ENCODE measurements at places on chromosomes 2 and 18. TPM values are rescaled to one million over a fixed set of nuclear protein-coding genes. Genes with fewer than 3 reads are reported as not detected.

SUCLG1 gene
- total RNA-seq: 184 TPM

DNA sequence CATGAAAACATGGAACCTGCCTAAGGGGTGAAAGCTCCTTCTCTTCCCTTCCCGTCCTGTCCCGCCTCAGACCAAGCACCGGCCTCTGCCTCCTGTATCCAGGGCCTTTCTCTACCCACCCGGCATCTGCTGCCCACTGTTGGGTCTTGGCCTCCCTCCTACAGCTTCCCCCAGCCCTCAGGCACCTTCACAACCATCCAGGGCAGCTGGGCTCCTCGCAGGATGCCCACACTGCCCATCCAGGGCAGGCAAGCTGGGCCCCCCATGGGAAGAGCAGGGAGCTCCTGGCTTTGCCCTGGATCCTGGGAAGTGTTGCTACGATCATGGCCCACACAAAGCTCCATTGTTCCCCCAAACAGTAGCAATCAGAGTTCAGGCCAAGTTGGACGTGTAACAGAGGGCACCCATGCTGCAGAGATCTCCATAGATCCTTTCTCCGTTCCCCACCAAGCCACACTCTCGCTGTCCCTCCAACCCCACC lies 206.6 kb downstream of the NDUFA10 start:
- DNase-seq: peak; percentile 31

DNA sequence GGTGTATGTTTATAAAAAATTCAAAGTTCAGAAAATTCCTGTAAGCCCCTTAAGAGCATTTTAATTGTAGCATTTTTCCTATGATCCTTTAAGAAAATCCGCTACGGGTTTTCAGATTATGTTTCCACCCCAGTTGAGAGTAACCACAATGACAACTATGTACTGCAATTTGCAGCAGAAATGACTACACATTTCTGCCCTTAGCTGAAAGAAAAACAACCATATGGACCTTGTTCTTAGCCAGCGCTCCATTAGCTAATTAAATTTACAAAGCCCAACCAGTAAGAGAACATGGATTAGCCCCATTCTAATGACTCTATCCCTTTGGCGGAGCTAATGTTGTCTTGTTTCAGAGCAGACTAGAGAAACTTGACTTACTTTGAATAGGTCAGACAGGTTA lies 247.6 kb downstream of the SLC8A1 start:
- no peak for DNase-seq

SCN2A gene
- total RNA-seq: not detected

DNA sequence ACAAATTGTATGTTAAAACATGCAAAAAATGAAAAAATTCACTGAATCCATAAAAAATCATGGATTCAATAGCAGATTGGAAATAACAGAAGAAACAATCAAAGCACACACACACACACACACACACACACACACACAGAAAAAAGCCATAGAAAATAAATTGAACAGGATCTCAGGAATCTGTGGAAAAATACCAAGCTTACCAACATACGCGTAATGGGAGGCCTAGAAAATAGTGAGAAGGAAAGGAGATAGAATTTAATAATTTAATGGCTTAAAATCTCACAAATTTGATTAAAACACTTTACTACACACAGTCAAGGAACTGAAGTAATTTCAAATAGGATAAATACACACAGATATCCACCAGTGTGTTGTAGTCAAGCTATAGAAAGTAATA lies 1671.5 kb upstream of the PIK3C3 start:
- no peak for DNase-seq

DNA sequence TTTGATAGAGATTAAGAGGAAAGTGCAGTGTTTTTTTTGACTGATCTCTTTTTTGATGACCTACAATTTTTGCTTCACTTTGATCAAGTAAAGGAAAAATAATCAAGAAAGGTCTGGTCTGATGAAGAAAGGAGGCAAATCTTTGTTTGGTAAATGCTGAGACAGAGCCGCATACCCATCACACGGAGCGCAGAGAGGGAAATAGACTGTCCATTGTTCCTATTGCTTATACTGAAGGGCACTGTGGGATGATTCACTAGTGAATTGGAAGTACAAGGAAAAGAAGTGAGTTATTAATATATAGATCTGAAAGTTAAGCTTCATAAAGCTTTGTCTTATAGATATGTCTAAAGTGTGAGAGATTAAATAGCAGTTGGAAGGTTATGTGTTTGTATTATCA lies 455.1 kb downstream of the PLCL1 start:
- DNase-seq: peak; percentile 22

GRCh38 chr2:241592126-241592845 lies 33.7 kb downstream of the BOK start:
- no peak for DNase-seq

GRCh38 chr2:45315861-45316260 lies 295.2 kb downstream of the SRBD1 start:
- no peak for DNase-seq

GRCh38 chr18:7596147-7596546 lies 29.0 kb downstream of the PTPRM start:
- peak; percentile 38 for DNase-seq

DNA sequence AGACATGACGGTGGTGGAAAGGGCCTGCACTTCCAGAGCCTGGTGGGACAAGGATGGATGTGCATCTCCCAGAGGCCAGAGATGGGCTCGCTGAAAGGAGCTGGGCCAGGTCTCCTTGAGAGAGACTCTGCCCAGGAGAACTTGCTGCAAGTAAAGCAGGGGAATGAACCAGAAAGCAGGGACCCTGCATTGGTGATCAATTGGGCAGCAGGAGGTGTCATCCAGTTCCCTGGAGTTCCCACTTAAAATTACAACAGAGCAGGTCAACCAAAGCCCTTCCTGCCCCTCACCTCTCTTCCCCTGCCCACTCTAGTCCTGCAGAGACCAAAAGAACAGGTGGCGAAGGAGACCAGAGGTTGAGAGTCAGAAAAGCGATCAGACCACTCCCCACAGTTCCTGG lies 69.7 kb upstream of the CAB39 start:
- DNase-seq: no peak

DNA sequence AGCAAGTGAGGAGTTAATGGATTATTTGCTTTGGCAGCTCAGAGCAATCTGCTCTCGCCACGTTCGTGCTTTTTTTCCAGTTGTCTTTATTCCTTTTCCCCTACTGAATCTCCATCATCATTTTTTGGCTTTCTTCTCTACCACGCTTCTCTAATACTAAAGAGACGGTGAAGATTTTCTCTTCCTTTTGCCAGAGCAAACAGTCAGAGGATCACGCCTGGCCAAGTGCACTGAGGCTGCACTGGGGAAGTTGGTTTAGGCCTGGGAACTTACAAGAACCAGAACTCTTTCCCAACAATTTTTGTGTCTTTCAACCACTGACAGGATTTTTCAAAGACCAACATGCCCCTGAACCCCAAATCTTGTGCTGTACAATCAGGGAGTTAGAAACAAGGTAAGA lies 172.3 kb downstream of the PID1 start:
- DNase-seq: no peak

GRCh38 chr2:170298115-170298514 lies 120.2 kb downstream of the MYO3B start:
- no peak for DNase-seq

DNA sequence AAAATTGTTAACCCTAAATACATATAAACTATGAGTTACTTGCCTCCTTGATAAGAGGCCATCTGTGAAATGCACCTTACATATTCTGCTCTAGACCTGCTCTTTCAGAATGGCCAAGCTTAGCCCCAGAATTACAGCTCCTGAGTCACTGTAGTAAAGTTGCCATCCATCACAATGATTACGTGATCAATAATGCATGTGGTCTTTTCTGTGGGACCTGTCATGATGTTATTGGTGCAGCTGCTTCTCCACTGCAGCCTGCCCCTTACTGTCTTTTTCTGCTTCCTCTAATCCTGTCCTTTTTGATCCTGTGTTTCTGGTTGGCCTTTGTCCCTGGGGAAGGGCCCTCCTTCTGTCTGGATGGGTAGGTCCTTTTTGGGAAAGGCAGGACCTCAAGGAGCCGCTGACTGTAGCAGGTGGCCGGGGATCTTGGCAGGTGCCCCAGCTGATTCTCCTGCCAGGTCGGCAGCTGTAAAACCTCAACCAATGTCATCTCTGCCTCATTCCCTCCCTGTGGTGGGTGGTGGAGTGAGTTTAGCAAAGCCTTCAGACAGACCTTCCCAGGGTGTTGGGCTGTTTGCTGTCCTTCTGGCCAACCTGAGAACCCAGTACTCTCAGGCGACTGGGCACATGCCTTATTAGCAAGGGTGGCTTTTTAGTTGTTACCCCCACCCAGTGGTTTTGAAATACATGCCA lies 126.2 kb upstream of the EML6 start:
- DNase-seq: no peak

- no peak for DNase-seq
Measured at GRCh38 chr2:72743481-72743880, 82.4 kb downstream of the EXOC6B start.

DNA sequence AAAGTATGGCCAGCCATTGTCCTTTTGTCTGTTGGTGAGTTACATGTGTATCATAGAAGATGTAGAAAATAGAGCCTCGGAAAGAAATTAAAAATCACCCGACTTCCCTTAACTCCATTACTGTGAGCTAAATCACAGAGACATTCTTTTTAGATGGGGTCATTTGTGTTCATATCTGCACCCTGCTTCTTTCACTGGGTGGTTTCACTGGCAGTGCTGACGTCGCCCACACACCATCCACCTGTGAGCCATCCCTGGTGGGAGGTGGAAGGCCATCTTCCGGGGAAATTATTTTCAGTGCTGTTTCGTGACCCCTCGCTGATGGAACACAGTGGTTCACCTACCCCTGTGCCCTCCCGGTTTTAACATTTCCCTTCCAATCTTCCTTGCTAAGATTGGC lies 21.2 kb downstream of the SH3BP4 start:
- DNase-seq: no peak

- no peak for DNase-seq
Measured at GRCh38 chr2:231099918-231100317, 24.9 kb downstream of the HTR2B start.

DNA sequence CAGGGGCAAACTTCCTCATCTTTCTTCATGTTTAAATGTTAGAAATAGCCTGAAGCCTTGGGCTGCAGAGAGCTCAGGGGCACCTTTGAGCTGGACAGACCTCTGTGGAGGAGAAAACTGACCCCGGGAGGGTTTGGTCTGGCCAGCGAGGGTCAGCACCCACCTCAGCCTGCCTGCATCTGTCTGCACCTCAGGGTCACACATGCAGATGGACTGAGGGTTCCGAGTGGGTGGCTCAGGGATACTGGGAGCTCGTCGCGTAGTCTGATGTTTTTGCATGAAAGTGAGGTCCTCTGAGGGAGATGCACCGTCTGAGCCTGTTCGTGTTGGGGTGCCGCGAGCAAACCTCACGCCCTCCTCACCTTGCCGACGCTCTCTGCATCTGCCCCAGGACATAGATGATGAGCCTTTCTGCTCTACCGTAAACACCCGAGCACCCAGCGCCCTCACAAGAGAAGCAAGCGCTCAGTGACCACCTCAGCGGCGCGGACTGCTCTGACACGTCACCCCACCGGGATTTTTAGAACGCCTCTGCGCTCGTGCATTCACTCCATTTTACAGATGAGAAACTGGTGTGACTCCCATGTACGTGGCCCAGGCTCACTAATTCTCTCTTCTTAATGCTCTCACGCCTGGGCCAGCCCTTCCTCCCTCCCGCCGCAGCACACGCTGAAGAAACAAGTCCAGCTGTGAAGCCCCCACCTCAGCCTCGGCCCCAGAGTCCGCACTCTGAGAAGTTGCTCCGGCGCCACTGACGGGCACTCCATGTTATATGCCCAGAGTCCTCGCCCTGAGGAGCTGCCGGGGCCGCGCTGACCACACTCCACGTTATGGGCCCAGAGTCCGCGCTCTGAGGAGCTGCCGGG lies 9.5 kb downstream of the KCNG2 start:
- DNase-seq: no peak

DNA sequence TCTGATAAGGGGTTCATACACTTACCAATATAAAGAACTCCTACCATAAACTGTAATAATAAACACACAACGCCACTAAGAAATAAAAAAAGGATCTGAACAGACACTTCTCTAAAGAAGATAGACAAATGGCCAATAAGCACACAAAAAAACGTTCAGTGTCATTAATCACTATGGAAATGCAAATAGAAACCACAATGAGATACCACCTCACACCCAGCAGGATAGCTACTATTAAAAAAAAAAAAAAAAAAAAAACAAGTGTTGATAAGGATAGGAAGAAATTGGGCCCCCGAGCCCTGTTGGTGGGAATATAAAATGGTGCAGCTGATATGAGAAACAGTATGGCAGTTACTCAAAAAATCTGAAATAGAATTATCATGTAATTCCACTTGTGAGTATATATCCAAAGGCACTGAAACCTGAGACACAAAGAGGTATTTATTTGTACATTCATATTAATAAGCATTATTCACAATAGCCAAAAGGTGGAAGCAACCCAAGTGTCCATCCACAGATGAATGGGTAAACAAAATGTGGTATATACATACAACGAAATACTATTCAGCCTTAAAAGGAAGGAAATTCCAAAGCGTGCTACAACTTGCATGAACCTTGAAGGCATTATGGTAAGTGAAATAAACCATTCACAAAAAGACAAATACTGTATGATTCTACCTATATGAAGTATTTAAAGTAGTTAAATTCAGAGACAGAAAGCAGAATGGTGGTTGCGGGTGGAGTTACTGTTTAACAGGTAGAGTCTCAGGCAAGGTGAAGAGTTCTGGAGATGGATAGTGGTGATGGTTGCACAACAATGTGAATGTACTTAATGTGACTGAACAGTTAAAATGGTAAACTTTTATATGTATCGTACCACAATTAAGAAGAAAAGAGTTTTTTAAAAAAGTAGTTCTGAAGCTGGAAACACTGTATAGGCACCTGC lies 17.9 kb downstream of the REV1 start:
- DNase-seq: no peak

GRCh38 chr2:215149894-215150293 lies 11.5 kb upstream of the ABCA12 start:
- no peak for DNase-seq

GRCh38 chr2:68744366-68744912 lies 9.8 kb downstream of the ARHGAP25 start:
- DNase-seq: no peak

GALR1 gene
- not detected for total RNA-seq

YIPF4 gene
- 68.0 TPM for total RNA-seq

APOB gene
- total RNA-seq: not detected

- no peak for DNase-seq
Measured at GRCh38 chr2:216111122-216111521, 2.0 kb downstream of the XRCC5 start.

- DNase-seq: no peak
Measured at GRCh38 chr2:108354136-108354535, 23.6 kb upstream of the SULT1C4 start.

All from SK-MEL-5 (cell line).